ENCODE measurements at places on chromosomes 7 and 10. TPM values are rescaled to one million over a fixed set of nuclear protein-coding genes. Genes with fewer than 3 reads are reported as not detected.

Gene C10orf67
- polyA plus RNA-seq: 2.3 TPM

DNA sequence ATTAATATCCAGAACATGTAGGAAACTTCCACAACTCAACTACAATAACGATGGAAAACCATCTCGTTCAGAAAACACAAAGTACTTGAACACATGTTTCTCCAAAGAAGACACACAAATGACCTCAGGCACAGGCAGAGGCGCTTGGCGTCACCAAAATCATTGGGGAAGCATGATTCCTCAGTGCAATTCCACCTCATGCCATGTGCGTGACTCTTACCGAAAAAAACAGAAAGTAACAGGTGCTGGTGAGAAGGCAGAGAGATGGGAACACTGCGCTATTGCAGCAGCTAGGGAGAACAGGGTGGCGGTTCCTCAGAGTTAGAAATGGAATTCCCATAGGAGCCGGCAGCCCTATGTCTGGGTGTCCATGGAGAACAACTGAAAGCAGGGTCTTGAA, 390.0 kb downstream of the DNAJB6 start:
- no peak for DNase-seq

- DNase-seq: no peak
Observed at GRCh38 chr10:1210667-1211066, 154.5 kb downstream of the WDR37 start.

- DNase-seq: no peak
Observed at GRCh38 chr10:106255111-106255678, 909.3 kb downstream of the SORCS1 start.

Gene TMEM213
- polyA plus RNA-seq: 39.7 TPM

DNA sequence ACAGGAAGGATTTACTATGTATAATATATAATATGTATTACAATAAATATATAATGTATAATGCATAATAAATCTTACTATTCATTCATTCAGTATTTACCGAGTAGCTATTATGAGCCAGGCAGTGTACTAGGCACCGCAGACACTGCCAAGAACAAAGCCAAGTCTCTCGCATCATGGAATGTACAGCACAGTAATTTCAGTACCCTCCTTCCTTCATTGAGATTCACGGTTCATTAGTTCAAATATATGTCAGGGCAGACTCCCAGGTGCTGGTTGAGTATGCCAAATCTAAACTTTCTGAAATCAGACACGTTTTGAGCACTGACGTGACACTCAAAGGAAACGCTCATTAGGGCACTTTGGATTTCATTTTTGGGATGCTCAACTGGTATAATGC, 9.1 kb downstream of the USP6NL start:
- DNase-seq: no peak

Gene TRIM50
- 0.21 TPM for polyA plus RNA-seq

DNA sequence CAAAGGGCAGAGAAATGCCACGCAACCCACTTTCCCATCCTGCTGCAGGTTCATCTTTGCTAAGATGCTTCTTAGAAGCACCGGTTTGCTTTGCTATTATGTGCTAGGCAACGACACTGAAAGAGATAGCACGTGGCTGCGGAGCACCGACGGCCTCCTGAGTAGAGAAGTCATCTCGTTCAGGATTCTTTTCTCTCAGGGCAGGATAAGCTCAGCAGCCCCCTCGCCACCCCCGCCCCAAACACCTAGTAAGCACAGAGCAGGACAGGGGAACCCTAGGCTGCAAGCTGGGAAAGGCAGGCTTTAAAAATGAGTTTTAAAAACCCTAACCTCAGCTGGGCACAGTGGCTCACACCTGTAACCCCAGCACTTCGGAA, 15.0 kb downstream of the ASB13 start:
- DNase-seq: no peak

- no peak for DNase-seq
Observed at GRCh38 chr7:81810476-81811155, 40.8 kb upstream of the HGF start.

DNA sequence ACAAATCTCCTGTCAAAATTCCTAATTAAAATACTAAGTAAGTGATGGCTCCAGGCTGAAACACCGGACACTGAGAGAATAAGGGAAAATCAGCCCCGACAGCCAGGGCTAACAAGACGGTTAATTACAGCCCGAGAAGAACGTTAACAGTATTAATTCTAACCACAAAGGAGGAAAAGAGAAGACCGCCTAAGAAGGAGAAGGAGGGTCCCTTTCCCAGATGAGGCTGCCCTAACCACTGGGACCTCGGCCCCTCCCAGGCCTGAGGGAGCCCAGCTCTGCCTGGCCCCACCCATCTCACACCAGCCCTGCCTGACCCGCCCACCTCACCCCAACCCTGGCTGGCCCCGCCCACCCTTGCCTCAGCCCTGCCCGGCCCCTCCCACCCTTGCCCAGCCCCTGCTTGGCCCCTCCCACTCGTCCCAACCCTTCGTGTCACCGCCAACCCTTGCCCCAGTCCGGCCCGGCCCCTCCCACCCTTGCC, 51.3 kb downstream of the PWWP2B start:
- DNase-seq: no peak

GRCh38 chr10:89369156-89370105, 8.4 kb upstream of the IFIT1B start:
- DNase-seq: no peak

Gene HEPACAM2
- polyA plus RNA-seq: 4.2 TPM

DNA sequence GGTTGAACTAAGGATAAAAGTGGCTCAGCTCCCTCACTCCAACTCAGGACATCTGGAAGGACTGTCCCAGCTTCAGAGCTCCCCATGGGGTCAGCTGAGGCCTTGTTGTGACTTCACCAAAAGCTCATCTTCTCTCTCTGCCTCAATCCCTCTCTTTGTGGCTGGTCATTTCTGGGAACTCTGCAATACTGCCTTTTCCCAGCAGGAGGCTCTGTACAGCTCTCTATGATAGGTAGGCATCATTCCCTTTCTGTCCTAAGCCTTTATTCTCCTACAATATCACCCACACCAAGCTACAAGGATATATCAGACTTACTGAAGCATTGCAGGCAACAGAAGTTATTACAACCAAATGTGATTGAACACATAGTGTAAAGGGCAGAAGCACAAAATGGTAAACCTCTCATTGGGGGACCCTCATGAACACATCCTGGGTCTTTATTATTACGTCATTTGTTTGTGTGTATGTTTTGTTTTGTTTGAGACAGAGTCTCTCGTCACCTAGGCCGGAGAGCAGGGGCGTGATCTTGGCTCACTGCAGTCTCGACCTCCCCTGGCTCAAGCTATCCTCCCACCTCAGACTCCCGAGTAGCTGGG, 36.7 kb upstream of the PRPS1L1 start:
- DNase-seq: no peak

DNA sequence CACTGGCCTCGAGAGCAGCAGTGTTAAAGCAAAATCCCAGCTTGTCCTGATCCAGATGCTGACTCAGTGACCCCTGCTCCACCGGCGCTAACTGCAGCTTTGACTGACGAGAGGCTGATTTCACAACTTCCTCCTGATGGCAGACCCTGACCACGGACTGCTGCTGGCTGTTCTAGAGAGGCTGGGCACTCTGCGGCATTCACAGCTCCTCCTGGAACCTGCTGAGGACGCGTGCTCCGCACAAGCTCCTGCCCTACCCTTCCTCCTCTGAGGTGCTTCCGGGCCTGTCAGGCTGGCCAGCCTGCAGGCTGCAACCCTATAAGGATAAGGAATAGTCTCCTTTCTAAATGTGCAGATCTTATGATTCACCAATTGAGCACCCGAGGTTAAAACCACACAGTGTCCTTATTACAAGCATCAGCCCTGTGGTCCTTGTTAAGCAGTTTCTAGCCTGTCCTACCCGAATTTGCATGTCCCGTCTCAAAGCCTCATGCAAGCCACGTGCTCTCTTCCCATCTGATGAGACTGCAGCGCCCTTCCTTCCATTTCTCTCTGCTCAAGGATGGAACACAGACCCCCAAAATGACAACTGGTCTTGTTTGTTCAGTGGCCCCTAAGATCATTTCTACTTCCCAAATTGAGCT, 35.5 kb upstream of the NCAPG2 start:
- DNase-seq: no peak

Gene TMEM72
- 57.9 TPM for polyA plus RNA-seq

GRCh38 chr7:73851410-73852338, 9.3 kb upstream of the TMEM270 start:
- DNase-seq: no peak

Gene AKR1D1
- polyA plus RNA-seq: 0.13 TPM

DNA sequence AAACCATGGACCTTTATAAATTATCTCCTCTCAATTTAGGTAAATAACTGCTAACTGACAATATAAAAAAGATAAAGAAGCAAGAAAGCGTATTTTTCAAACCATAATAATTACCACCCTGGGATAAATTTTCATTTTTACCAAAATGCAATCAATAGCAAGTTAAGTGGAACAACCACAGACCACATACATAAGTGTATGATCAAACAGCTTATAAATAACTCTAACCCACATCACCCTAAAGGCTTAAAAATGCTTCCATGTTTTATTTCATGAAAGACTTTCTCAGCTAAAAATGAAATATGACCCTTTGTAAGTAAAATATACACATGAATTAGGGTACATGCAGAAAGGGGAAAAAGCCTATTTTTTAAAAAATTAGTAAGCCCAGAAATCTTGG, 156.5 kb downstream of the SGMS1 start:
- no peak for DNase-seq

Gene PDK4
- 21.3 TPM for polyA plus RNA-seq

Gene SLC26A3
- 0.62 TPM for polyA plus RNA-seq

DNA sequence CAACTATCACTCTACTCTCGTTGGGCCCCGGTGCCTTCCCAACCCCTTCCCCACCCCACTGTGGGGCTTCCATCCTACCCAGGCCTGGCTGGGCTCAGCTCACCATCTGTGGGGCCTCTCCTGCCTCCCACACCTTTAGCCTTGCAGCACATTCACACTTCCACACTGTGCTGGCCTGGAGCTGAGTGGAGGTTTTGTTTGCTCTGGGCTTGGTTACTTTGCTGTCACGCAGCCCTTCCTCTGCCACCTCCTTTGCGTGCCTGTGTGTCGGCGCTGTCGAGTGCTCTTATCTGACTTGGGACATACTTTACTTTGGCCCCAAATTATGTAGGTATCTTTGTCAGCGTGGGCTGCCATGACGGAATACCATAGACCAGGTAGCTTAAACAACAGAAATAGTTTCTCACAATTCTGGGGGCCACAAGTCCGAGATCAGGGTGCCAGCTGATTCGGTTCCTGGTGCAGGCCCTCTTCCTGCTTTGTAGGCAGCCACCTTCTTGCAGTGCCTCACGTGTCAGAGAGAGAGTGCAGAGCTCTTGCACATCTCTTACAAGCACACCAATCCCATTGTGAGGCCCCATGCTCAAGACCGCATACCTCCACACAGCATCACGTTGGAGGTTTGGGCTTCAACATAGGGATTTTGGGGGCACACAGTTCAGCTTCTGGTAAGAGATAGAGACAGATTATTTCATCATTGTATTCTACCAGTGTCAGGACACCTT, 89.0 kb downstream of the CUL1 start:
- no peak for DNase-seq

Gene UNC5B
- polyA plus RNA-seq: 42.2 TPM

Gene OR2A12
- polyA plus RNA-seq: 0.06 TPM

DNA sequence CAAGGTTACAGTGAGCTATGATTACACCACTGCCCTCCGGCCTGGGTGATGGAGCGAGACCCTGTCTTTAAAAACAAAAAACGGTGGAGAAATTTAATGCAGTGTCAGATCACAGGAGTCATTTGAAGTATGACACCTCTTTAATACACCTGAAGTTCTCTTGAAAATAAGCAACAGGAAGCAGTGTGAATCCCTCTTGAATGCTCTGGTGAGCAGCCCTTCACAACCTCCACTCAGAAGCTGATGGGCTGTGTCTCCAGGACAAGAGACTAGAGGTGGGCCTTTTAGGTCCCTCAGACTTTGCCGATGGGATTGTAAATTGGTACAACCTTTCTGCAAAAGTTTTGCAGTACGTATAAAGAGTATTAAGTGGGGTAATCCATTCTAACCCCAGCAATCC, 50.1 kb downstream of the CYP26A1 start:
- no peak for DNase-seq

Gene CUBN
- 200 TPM for polyA plus RNA-seq

DNA sequence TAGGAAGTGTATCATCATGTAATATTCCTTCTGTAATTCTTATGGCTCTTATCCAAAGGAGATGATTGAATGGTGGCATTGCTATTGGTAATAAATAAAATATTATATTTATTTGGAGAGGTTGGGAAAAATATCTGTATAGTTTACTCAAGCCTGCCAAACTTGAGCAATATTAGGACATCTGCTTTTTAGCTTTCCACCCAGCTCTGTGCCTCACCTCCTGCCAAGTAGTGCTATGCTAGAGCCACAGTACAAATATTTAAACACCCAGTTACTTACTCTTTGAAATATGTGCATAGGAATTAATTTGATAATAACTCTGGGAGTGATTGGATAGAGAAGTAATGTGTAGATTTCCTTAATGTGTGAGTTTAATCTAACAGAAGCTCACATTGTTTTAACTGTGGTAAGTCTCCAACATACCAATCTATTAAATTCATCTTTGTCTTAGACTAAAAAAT, 129.2 kb downstream of the BBS9 start:
- no peak for DNase-seq

Gene AEBP1
- polyA plus RNA-seq: 64.9 TPM

GRCh38 chr7:142131439-142132185, 20.1 kb downstream of the MGAM2 start:
- no peak for DNase-seq

- peak; percentile 34 for DNase-seq
Observed at GRCh38 chr10:101666083-101666482, 28.9 kb downstream of the FBXW4 start.

GRCh38 chr7:94612661-94613060, 43.3 kb downstream of the SGCE start:
- DNase-seq: no peak

Gene PON3
- polyA plus RNA-seq: 2.5 TPM

Gene ARHGAP22
- polyA plus RNA-seq: 1.8 TPM

DNA sequence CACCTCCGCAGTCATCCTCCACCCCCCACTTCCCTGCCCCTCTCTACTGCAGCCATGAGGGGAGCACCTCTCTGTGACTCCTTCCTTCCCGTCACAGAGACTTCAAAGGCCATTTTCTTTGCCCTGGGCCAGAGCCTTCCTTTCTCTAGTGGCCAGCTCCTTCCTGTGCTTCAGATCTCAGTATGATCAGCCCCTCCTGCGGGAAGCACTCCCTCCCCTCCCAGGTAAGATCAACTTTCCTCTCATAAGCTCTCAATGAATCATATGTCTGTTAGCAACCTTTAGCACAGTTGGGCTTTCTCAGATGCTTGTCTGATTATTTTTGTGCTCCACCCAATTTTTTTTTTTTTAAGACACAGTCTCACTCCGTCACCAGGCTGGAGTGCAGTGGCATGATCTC, 241.0 kb upstream of the PRSS1 start:
- no peak for DNase-seq

DNA sequence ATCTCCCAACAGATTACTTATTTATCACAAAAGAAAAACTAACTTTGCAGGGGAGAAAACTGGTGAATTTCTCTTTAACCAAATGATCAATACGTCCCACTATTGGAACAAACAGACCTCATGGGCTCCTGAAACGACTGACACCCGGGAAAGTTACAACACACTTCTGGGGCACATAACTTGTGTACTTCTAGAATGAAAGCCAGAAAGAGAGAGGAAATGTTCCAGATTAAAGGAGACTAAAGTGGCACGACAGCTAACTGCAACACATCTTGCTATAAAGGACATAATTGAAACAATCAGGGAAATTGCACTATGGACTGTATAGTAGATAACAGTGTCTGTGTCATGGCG, 14.7 kb upstream of the TPST1 start:
- DNase-seq: no peak

Measured in renal cortex interstitium (tissue), 15 donors.